Activated CD4-positive, alpha-beta T cell treated with anti-CD3 and anti-CD28 coated beads, Interleukin-2, amount 10 ng/mL, durations not matched to agents 7 days and 5 days (primary cell): ENCODE measurements at places on chromosomes 6 and 20.
A peak's percentile ranks its signal among the peaks of the same experiment; 100 is the strongest.

DNA sequence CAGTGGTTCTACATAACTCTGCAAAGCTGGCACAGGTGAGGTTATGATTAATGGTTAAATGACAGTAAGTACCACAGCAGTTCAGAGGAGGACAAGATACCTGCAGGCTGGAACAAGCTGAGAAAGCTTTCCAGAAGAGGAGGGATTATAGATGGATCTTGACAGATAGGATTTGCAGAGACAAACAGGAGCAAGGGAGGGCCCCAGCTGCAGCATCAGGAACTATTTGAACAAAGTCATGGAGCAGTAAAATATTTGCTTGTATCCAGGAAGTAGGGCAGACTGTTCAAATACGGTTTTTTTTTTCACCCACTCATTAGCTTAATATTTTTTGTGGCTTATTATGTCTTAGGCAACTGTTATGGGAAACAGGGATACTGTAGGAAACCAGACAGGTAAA is 144.4 kb upstream of the MAN1A1 start:
- no peak for DNase-seq

DNA sequence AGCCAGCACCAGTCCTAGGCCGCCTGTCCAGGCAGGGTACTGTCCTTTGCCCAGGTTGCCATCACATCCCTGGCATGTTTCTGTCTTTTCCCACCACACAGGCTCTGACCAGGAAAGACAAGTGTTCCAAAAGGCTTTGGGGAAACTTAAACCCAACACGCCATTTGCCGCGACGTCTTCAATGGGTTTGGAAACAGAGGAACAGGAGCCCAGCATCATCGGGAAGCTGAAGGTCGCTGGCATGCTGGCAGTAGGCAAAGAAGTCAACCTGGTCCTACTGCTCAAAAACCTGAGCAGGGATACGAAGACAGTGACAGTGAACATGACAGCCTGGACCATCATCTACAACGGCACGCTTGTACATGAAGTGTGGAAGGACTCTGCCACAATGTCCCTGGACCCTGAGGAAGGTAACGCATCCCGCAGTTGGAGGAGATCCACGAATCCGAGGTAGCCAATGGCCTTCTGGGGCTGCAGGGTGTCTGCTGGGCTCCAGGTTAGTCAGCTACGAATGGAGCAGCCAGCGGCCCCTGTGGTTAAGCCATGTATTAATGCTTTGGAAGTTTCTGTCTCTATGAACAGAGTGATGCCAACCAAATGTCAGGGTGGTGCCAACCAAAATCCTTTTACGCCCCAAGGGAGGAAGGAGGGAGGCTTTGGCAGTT is 36.2 kb downstream of the TGM3 start:
- DNase-seq: no peak

GRCh38 chr6:33768644-33769120 is 20.2 kb downstream of the LEMD2 start:
- peak; percentile 80 for DNase-seq

DNA sequence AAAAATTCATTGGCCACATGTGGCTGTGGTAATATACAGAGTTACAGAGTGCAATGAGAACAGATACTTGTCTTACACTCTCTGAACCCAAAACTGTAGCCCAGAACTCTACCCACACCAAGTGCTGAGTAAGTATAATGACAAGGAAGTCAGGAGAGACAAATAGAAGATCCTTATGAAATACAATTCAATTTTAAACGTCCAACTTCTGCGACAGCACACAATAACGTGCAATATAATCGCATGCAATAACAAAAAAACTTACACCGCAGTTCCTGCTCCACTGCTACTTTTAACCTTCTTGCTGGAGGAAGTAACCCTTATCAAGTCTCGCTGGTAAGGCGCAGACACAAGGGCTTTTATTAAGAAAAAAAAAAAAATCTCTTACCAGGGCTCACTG is 881 bp downstream of the SFT2D1 start:
- DNase-seq: peak; percentile 31

DNA sequence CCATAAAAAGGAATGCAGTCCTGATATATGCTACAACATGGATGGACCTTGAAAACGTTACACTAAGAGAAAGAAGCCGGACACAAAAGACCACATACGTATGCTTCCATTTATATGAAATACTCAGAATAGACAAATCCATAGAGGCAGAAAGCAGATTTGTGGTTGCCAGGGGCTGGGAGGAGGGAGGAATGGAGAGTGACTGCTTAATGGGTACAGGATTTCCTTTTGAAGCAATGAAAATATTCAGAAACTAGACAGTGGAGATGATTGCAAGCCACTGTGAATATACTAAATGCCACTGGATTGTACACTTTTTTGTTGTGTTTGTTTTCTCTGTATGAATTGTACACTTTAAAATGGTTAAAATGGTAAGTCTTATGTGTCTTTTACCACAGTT is 29.4 kb upstream of the CDKN1A start:
- DNase-seq: no peak

DNA sequence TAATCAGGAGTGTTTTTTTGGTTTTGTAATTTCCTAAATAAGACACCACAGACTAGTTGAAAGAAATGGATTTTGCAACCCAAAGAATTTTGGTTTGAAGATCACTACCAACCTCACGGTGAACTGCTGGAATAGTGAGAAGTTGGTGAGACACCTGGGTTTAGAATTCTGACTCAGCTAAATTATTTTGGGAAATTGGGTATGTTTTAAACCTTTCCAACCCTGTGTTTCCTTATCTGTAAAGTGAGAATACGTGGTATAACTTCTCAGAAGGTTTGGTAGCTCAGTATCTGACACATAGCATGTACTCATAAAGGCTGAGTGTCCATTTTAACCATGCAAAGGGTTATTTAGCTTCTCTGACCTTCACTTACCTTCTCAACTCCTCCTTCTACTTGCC is 261.9 kb downstream of the FOXA2 start:
- no peak for DNase-seq

- DNase-seq: no peak
Observed at GRCh38 chr6:9518431-9518830, 896.4 kb downstream of the TFAP2A start.

- no peak for DNase-seq
Observed at GRCh38 chr6:138507977-138508675, 8.8 kb upstream of the NHSL1 start.

DNA sequence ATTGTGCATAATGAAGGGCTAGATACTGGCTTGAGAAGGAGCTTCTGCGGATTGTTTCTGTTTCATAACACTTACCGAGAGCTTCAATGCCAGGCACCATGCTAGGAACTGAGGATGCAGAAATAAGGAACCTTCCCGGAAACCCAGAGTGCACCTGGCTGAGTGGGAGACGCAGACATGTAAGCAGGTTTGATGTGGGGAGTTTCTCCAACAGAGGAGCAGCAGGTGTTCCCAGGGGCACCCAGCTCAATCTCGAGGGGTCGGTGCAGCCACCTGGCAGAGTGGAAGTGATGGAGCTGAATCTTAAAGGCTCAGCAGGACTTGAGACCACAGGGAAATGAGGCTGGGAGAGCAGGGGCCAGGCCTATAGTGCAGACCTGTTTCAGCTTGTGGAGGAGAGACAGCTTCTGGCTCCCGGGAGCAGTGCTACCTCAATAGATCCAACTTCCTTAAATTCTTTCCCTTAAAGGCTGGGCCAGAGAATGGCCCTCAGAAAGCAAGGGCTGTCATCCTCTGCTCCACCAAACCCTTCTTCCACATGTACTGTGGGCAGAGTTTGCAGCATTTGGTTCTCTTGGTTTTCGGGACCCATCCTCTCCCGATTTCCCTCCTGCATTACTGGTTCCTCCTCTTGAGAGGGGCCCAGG is 27.8 kb upstream of the SRC start:
- DNase-seq: no peak

DNA sequence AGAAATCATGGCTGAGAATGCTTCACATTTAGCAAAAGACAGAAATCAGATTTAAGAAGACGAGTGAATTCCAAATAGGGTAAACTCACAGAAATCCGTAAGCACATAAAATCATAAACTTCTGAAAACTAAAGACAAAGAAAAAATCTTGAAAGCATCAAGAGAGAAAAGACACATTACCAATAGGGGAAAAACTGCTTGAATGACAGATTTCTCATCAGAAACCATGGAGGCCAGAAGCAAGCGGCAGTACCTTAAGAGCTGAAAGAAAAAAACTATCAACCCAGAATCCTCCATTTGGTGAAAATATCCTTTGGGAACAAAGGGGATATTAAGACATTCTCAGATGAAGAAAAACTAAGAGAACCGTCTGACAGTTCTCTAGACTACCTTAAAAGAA is 66.6 kb upstream of the EMILIN3 start:
- no peak for DNase-seq

- DNase-seq: no peak
Observed at GRCh38 chr20:9374480-9374879, 139.9 kb upstream of the LAMP5 start.

- DNase-seq: no peak
Observed at GRCh38 chr20:22827916-22828315, 207.2 kb upstream of the SSTR4 start.

- peak; percentile 63 for DNase-seq
Observed at GRCh38 chr6:30061858-30062458, 893 bp downstream of the POLR1H start.
